ENCODE measurements at places on chromosomes 1 and 21. TPM values are rescaled to one million over a fixed set of nuclear protein-coding genes. Genes with fewer than 3 reads are reported as not detected.

The LIPI gene
- not detected for total RNA-seq

The DCST1 gene
- not detected for total RNA-seq

The S100A3 gene
- not detected for total RNA-seq

The GOLT1A gene
- not detected for total RNA-seq

The COL24A1 gene
- total RNA-seq, result 0.27 TPM

The MX2 gene
- 4.2 TPM for total RNA-seq

The TAS1R1 gene
- total RNA-seq, result not detected

The BTG3 gene
- total RNA-seq, result 43.7 TPM

The TAL1 gene
- total RNA-seq, result 0.08 TPM

The CD84 gene
- total RNA-seq, result not detected

The GCSAML gene
- total RNA-seq, result not detected
